DMS 273 treated with DMSO at 0.1 percent for 48 hours (cell line): ENCODE measurements at places on chromosomes 5 and 9.

DNA sequence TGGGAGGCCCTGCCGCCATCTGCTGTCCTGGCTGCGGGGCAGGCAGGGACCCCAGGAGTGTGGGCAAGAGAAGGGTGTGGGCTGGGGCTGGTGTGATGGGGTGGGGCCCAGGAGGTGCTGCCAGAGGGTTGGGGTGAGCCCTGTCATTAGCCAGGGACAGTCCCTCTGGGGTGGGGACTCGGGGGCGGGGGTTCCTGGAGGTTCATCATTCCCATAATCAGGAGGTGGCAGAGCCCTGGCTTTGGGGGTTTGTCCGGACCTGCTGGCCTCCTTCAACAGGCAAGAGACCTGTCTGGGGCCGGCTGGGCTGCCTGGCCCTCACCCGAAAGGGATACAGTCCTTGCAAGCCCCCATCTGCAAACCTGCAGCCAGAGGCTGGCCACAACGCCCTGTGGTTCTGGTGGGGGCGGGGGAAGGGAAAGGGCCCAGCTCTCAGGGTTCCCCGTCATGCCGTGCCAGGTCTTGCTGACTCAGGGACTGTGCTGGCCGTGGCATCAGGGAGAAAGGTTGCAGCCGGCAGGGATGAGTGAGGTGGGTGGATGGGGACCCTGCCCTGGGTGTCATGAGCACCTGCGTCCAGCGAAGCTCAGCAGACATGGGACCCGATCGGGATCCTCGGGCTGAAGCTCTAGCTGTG lies 65.2 kb downstream of the MRPL36 start:
- DNase-seq: no peak

DNA sequence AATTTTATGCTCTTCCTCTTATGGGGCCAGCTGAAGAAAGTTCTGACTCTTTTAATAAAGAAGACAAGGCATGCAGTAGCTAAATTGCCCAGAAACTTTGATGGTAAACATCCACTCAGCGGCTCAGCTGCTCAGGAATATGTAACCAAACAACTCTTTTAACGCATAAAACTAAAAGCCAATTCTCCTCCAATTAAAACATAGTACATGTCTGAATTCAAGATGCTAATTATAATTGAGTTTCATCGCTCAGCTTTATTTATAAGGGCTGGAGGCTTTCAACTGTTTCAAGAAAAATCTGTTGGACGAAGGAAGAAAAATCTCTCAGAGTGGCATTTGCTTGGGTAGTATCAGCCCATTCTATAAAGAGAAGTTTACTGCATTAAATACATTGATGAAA lies 359.5 kb downstream of the PTPRD start:
- DNase-seq: no peak

DNA sequence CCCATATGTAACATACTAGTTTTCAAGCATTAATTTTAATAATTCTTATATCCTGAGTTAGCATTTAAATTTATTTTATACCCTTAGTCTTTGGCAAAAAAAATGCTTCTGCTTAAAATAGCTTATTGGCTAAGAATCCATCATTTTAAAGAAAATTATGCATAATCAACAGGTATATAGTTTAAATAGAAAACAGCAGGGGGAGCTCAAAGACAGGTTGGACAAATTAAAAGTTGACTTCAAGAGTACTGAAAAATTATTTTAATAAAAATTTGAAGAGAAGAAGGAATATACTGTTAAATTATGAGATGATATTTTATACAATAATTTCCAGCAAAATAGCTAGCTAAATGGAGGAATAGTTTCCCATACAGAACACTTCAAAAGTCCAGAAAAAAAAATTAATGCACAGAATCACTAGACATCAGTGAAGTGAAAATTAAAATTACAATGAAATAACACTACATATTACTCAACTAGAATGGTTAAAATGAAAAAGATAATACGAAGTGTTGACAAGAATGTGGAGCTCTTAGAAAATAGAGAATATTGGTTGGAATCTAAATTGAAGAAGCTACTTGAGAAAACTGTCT lies 387.1 kb downstream of the PDE4D start:
- no peak for DNase-seq

DNA sequence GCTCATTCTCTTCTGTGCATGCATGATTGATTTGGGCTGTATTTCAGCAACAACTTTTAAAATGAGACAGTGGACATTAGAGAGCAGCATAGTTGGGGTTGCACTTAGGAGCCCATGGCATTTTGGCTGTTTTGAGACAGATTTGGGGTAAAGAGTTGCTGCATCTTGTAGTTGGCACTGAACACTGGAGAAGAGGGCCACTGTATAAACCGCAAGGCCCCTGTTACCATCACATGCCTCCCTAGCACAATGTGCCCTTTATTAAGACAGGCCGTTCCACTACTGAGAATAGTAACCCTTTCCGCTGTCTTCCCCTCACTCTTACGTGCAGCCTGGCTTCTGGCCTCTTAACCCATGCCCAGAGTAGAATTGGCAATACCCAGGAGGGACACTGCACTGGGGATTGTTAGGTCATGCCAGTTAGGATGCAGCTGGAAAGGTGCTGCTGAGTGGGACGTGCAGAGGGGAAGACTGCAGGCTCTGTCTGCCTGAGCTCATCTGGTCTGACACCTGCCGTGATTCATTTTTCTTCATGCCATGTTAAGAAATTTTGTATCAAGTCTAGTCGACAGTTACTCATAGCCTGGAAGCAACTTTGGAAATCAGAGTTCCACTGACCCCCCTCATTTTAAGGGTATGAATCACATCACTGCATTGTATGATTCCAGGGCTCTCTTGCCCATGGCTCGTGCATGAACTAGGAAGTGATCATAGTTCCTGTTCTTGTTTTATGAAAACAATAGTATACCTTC lies 146.9 kb upstream of the DMRT1 start:
- DNase-seq: no peak

GRCh38 chr9:10661376-10661775 lies 48.6 kb upstream of the PTPRD start:
- DNase-seq: no peak

GRCh38 chr9:35993976-35994720 lies 36.2 kb upstream of the OR2S2 start:
- DNase-seq: no peak

DNA sequence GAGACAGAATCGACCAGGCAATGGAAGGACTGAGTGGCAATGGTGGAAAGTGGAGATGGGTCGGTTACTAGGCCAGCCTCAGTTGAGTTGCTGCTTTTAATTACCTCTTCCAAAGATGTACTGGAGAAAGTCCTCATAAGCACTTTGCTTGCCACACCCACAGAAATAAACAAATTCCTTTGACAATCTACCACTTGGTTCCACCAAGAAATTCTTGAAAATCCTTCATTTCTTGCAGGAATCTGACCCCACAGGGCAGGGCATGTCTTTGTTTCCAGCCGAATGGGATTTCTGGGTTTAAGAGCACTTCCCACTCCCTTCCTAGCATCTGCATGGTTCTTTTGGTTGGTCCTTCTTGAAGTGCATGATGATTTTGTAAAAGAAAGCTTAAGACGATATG lies 54.5 kb downstream of the ADAMTS12 start:
- no peak for DNase-seq

DNA sequence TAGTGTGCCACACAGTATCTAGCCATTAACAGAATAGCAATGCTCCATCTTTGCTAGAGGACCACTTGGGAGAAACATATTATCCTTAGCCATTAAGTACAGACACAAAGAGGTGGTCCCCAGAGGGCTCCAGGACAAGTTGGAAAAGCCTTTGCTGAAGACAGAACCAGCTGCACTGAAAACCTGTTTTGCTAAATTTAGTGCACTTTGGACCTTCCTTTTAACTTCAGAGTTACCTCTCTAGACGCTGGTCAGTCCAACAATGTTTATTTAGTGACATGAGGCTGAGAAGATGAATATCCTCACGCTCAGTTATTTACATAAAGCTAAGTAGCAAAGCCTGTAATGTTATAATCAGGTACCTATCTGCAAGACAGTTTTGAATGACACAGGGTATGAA lies 265.0 kb upstream of the ZNF608 start:
- DNase-seq: no peak

- no peak for DNase-seq
These were observed 7.9 kb upstream of the ENG start for GRCh38 chr9:127862075-127863011.

DNA sequence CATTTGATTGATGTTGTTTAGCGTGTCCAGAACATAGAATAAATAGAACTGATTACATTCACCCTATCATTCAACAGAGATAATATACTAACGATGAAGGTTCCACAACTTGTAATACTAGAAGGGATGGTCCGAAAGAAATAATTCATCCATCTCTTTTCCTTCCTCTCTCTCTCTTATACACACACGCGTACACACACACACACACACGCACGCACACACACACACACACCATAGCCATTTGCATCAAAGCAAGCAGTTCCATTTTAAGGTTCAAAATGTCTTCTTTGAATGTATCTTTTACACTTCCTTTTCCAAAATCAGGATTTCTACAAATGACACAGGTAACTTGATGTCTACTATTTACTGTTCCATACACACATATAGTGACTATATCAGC lies 887 bp downstream of the GDA start:
- no peak for DNase-seq

DNA sequence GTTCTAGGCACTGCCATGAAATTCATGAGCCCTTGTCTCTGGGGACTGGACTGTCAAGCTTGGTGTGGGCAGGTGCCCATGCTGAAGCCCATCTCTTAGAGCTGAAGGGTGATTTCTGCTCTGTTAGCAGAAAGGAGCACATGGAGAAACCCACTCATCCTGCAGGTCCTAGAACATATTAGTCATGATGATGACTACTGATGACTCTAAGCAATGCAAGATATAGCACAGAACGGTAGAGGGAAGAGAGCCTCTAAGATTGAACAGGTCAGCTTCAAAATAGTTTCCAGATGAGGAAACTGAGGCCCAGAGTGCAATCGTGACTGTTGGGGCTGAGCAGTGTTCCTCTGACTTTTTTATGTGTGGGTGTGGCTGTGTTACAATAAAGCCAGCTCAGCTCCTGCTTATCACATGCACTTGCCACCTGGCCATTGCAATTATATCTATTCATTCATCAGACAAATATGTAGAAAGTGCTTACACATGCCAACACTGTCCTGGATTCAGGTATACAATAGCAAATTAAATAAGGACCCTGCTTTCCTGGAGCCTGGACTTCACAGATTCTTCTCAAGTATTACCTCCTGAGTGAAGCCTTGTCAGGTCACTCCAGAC lies 140.2 kb upstream of the BRINP1 start:
- no peak for DNase-seq

DNA sequence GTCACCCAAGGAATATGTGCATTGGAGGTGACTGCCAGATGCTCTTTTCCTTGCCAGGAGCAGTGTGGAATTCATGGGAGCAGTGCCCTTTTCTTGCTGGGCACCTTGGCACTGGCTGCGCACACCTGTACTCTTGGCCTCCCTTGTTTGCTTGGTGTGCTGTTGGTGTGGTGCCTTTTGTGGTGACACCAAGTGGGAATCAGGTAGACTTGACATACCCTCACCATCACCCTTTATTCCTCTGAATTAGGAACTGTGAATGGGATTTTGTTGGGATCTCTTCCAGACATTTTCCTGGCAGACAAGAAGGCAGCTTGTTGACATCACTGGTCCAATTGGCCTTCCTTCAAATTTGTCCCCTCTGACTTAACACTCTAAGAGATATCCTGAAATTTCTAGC lies 82.3 kb downstream of the RAI14 start:
- DNase-seq: no peak
